CD4-positive, CD25-positive, alpha-beta regulatory T cell (primary cell): ENCODE measurements at places on chromosomes 2 and 18. TPM values are rescaled to one million over a fixed set of nuclear protein-coding genes. Genes with fewer than 3 reads are reported as not detected.
A peak's percentile ranks its signal among the peaks of the same experiment; 100 is the strongest.

GRCh38 chr2:201858281-201859184 is 52.2 kb downstream of the CDK15 start:
- no peak for DNase-seq

DNA sequence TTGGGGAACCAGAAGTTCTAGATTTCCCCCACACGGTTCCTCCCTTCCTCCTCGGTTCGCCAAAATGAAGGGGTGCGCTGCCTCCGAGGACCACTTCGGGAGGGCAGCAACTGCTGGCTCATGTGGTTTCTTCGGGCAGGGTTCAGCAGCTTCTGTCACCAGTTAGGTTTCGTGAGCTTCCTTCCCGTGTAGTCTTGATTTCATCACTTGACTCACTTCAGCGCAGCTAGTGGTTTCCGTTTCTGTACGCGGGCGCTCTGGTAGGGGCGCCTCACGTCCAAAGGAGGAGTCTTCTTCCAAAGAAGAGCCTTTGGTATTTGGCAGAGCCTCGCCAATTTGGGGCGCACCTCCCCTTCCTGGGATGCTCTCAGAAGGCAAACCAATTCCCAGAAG is 485 bp upstream of the GALNT3 start:
- peak; percentile 86 for DNase-seq

GRCh38 chr18:62420151-62420512 is 95.0 kb downstream of the TNFRSF11A start:
- DNase-seq, result no peak

- DNase-seq, result no peak
Observed at GRCh38 chr2:192047315-192048107, 147.2 kb downstream of the TMEFF2 start.

DNA sequence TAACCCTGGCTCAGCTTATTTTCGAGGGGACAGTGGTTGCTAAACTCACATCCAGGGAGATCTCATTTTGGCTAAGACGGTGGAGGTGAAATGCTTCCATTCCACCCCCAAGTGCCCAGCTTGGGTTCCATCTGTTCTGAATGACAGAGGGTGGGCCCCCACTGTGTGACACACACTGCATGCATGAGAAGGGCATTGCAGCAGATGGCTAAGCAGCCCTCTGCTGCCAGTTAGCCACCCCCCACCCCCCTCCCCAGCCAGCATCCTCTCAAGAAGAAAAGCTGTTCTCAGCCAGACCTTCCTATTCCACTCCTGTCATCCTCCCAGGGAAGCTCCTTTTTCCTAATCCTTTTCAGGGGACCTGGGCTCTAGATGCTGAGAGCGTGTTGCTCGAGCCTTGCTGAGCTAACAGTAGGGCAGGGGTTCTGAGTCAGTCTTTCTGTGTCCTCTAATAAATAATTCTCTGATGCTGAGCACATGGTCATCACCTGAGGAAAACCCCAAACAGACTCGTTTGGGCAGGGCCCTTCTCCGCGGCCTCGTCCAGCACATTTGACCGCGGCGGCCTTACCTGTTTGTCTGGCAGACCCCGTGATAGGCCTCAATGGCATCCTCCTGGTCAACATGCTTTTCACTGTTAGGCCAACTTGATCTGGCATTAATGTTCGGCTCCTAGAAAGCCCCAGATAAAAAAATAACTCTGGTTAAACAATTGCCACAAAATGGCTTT is 49.5 kb upstream of the ACAA2 start:
- no peak for DNase-seq

- no peak for DNase-seq
Observed at GRCh38 chr18:33960417-33960816, 264.3 kb downstream of the NOL4 start.

DNA sequence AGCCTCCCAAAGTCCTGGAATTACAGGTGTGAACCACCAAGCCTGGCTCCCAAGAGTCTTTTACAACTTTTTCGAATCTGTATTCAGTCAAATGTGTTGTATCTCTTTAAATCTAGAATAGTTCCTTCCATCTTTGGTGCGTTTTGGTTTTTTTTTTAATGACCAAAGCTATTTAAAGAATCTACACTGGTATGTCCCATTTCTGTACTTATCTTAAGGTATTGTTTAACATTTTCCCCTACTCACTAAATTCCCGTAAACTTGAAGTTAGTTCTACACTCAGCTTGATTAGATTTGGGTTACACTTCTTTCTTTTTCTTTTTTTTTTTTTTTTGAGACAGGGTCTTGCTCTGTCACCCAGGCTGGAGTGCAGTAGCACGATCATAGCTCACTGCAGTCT is 63.8 kb downstream of the TMEM237 start:
- no peak for DNase-seq

DNA sequence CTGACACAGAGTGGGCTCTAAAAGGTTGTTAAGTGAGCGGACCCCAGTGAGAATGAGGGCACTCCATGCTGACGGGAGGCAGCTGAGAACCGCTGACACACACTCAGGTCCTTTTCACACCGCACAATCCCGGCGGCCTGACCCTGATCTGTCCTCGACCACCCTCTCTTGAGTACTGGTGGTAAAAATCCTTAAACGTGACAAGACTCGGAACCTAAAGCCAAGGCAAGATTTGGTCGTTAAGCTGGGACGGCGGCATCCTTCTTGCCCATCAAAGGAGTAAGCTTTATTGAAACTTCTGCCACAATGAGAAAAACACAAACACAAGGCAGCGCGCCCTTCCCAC is 569 bp downstream of the TMX3 start:
- DNase-seq, result peak; percentile 5

DNA sequence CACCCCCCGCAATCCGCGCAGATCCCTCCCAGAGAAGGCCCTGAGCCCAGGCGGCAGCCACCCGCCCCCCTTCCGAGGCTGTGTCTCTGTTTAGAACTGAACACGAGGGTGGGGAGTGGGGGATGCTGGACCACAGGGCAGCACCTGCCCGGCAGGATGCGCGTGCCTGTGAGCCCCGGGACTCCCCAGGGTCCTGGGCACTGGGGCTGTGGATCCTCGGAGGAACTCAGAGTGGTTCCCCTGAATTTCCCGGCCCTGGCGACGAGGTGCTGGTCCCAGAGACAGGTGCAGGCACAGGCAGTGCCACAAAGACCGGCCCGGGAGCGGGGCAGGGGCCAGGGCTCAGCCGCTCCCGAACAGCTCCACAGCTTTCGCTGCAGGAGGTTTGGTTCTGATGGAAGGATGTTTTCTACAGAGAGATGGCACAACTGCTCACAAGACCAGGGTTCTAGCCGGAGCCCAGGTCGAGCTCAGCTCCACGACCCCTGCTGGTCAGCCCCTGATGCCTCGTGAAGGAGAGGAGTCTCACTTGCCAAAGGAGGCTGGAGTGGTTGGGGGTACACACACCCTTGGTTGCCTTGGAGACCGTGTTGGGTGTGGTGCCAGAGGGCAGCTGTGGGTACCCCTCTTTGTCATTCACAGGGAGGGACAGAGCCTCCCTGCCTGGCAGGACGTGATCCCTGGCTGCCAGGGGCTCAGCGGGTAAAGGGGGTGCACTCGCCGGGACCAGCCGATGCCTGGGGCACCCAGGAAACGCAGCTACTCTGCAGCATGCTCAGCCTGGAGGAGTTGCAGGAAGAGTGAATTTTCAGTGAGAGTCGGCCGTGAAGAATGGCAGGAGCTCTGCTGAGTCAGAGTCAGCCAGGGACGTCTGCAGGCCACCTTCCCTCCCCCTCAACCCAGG is 4.4 kb upstream of the NEU4 start:
- peak; percentile 23 for DNase-seq

- DNase-seq, result no peak
Observed at GRCh38 chr2:107325981-107326786, 440.2 kb upstream of the ST6GAL2 start.

- DNase-seq, result no peak
Observed at GRCh38 chr18:9885170-9886004, at the start of gene TXNDC2. Gene TXNDC2, plus strand, starts transcription at chr18:9885973. Its CDS starts 708 bp downstream, at chr18:9886681.

GRCh38 chr2:1509271-1510065 is 96.2 kb downstream of the TPO start:
- peak; percentile 31 for DNase-seq

DNA sequence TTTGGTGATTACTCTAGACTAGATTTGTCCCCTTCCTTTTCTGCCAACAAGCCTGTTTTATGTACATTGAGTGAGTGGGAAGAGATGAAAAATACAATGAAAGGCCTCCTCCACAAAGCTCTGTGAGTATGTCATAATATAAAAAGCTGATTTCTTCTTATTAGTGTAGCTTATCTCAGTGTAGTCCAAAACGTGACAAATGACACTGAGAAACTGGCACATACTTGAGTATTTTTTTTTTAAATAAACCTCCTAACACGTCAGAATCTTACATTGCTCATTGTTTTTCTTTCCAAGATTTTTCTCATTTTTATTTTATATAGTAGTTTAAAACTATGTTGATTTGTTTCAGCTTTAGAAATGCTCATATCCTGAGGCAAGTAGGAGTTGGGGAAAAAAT is 17.9 kb upstream of the FIGN start:
- no peak for DNase-seq

DNA sequence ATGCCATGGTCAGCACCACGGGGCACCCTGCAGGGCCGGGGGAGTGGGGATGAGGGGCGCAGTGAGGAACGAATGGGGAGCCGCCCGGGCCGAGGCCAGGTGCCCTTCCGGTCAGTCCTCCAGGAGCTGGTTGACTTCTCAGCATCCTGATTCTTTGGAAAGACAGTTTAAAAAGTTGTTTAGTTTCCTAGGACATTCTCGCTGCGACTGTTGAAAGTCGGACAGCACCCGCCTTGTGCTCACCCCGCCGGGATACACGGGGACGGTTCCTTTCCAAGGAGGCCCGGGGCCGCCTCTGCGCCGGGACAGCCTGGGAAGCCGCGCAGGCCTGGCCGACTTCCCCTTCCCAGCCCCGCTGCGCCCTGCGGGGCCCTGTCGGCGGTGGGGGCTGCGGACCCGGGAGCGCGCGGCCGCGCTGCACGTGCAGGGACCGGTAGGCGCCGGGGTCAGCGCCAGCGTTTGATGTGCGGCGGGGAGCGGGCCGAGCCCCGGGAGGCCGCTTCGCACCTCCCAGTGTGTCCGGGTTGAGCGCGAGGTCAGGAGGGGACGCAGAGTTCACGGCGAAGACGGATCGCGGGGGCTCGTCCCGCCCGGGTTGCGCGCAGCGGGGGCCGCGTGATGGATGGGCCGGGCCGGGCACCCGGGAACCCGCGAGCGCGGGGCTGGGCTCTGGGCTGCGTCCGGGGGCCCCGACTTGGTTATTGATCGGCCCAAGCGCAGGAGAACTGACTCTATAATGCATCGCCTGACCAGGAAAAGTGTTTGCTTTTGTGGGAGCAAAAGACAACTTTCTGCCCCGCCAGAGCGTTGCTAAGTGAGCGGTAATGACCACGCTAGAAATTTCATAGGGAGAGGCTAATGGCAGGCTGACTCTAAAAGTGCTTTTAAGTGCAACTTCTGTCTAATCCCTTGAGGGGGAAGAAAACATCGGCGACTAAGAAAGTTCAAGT is 28.0 kb upstream of the SMIM21 start:
- DNase-seq, result no peak

GRCh38 chr2:189372688-189373257 is 68.5 kb upstream of the WDR75 start:
- DNase-seq, result no peak

DNA sequence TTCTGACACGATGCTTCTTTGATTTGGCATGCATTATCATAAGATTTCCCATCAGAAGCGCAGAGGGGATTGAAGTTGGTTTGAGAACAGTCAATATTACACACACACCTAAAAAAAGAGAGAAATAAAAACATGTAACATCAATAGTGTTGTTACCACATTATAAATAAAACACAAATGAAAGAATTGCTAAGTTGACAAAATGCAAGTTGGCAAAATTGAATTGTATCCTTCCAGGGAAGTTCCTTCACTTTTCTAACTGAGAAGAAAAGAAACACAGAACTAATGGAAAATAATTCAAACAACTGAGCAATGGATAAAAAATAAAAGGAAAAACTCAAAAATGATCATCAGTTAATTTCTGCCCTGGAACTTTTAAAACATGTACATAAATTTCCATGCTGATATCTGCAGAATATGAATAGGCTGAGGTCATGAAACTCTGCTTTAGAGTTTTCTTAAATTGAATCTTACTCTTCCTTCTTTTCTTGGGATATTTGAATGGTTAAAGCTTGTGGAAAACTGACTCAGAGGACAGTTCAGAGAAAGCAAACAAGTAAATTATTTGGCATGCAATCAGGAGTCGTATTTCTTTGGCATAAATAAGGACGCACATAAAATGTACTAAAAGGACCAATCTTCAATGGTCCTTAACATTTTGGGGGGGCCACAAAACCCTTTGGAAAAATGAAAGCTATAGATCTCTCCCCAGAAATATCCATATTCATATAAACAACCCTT is 152.4 kb upstream of the CAVIN2 start:
- no peak for DNase-seq

DNA sequence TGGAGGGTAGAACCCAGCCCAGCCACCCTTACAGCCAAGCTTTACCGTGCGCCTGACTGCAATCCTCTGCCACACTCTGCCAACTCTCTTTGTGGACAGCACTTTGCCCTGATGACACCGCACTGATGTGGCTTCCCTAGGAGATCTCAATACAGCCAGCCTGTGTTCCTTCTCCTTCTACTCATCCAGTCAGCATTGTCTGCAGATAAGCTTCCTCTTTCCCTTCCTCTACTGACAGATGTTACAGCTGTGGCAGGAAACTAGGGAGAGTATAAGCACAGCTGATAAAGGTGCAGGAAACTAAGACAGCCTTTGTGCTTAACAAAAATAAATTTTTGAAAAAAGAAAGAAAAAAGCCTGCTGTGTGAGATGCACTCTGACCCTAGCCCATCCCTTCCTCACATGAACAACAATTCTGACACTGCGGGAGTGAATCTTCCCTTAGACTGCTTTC is 25.0 kb downstream of the CEP68 start:
- no peak for DNase-seq

- DNase-seq, result no peak
Observed at GRCh38 chr2:1613078-1613445, 131.3 kb downstream of the PXDN start.

DNA sequence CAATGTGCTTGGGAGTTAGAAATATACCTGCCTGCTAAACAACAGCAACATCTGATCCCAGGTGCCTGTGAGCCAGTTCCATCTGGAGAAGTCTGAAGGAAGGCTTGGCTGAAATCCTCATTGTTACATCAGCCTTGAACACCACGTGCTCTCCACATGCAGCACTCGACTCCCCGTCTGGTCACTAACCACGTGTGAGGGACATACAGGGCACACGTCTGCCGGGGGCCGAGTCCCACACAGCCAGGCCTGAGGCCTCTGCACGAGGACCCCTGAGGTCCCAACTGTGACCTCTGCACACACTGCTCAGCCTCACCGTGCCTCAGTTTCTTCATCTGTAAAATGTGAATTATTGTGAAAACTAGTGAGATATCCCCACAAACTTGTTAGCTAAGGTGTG is 236.5 kb upstream of the SALL3 start:
- DNase-seq, result no peak

Gene PDE11A
- total RNA-seq, result not detected

Gene ABCB11
- total RNA-seq, result not detected

Gene MFF
- total RNA-seq, result 62.3 TPM

Gene PROKR1
- not detected for total RNA-seq

Gene CDH7
- total RNA-seq, result not detected

Gene DQX1
- 0.15 TPM for total RNA-seq

Gene COBLL1
- 1.3 TPM for total RNA-seq

Gene EHD3
- total RNA-seq, result 3.5 TPM

Gene PMAIP1
- total RNA-seq, result 326 TPM

Gene FHOD3
- not detected for total RNA-seq

Gene NCK2
- total RNA-seq, result 167 TPM

Gene CCDC121
- total RNA-seq, result 0.79 TPM

Gene VWA3B
- total RNA-seq, result not detected

Gene PLGLB2
- not detected for total RNA-seq

Gene FOSL2
- total RNA-seq, result 195 TPM
